ENCODE measurements at places on chromosomes 1 and 21.

DNA sequence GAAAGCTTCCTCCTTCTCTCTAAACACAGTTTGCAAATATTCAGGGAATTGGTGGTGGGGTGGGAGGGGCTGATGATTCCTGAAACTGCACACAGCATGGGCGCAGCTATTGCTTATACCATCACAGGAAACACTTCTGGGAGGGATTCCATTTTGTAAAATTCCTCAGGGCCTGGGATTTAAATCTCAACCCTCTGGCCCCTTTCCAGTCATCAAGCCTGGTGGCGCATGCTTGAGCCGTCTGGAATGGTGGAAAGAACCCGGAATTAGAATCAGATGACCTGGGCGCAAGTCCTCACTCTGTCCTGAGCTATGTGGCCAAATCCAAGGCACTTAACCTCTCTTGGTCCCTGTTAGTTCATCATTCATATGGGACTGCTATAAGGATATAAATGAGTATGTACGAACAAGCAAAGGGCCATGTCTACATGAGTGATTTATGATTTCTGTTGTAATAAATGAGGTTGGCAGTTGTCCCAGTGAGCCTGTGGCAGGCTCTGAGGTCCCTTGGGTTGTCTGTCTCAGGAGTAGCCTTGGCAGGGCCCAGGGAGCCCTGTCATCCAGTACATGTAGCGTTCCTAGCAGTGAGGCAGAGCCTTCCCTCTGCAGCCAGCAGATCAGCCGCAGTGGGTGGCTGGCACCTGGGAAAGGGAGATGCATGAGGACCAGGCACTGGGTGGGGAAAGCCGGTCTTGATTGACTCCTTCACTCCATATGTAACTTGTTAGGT is 72.0 kb downstream of the MAN1C1 start:
- no peak for DNase-seq

- DNase-seq, result no peak
Observed at GRCh38 chr21:32315511-32316281, 17.0 kb downstream of the MRAP start.

DNA sequence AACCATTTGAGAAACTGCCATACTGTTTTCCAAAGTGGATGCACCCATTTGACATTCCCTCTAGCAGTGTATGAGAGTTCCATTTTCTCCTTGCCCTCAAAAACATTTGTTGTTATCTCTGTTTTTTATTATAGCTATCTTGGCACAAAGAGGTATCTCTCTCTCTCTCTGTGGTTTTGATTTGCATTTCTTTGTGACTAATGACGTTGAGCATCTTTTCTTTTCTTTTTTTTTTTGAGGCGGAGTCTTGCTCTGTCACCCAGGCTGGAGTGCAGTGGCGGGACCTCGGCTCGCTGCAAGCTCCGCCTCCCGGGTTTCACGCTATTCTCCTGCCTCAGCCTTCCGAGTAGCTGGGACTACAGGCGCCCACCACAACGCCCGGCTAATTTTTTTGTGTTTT is 17.4 kb upstream of the ZMYM6 start:
- DNase-seq, result no peak

DNA sequence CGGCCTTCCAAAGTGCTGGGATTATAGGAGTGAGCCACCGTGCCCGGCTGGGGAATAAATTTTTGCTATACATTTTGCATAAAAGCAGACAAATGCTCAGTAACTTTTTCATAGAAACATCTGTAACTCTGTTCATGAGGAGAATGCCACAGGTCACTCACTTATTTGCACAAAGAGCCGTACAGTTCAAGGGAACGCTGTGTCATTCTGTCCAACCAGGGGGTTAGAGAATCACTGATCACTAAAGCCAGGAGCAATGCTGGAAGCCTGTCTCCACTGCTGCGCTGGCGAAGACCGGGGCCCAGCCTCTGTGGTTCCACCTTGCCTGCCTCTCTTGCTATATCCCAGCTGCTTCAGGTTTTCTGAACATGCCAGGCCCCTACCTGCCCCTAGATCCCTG is 58.3 kb downstream of the RUNX1 start:
- no peak for DNase-seq

DNA sequence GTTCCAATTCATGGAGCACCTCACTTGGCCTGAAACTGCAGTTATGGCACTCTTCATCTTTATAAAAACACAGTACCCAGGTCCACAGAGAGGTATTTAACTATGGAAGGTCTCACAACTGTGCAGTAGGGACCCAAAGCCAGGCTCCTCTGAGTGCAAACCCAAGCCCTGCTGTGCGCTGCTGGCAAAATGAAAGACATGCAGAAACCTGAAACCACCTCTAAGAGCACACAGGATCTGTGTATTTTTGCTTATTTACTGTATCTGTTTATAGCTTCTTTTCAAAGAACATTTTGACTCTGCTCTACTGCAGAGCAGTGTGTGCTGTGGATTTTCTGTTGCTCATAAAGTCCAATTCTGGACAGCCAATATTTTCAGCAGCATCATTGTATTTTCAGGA is 166.6 kb downstream of the DSCAM start:
- DNase-seq, result no peak

- DNase-seq, result no peak
Observed at GRCh38 chr1:225737161-225737560, 40.5 kb upstream of the SRP9 start.

Measured in putamen (tissue), 1 donor.